ENCODE measurements at places on chromosomes 3 and 15.
A peak's percentile ranks its signal among the peaks of the same experiment; 100 is the strongest.

DNA sequence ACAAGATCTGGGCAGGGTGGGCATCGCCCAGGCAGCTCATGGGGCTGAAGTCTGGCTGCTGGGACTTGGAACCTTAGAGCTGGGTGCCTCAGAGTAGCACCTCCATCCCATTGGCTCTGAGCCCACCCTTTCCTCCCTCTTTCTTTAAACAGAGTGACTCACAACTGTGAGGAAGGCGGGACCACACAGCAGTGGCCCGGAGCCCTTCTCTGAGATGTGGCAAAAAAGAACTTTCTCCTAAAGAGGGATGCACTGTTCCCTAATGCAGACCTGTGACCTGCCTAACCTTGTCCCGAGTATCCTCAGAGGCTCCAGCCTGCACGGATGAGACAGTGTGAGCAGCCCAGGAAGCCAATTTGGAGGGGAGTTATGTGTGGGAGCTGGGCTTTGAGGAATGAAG is 23.6 kb downstream of the PRR20G start:
- DNase-seq = no peak

GRCh38 chr15:96849271-96849900 is 518.9 kb downstream of the NR2F2 start:
- no peak for DNase-seq

DNA sequence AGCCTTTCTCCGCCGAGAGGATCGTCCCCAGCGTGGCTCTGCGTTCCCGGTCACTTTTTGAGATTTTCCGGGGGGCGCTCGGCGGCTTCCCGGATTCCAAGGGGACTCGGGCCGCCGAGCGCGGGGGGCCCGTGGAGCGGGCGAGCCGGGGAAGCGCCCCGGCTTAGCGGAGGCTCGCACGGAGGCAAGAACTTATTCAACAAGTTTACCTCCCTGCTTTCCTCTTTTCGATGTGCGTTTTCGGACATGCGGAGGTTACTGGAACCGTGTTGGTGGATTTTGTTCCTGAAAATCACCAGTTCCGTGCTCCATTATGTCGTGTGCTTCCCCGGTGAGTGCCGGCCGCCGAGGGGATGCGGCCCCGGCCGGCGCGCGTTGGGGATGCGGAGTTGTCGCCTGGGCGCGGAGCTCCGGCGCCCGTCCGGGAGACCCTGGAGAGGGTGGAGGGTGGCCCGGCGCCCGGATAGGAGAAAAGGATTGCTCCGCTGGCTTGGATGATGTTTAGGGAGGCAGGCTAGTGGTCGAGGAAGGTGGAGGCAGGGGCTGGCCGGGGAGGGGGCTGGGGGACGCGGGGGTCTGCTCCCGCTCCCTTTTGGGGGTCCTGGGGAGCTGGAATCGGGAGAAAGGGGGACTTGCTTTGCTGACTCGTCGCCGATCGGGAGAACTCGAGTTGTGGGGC is 810 bp downstream of the PTPRG start:
- DNase-seq = no peak

DNA sequence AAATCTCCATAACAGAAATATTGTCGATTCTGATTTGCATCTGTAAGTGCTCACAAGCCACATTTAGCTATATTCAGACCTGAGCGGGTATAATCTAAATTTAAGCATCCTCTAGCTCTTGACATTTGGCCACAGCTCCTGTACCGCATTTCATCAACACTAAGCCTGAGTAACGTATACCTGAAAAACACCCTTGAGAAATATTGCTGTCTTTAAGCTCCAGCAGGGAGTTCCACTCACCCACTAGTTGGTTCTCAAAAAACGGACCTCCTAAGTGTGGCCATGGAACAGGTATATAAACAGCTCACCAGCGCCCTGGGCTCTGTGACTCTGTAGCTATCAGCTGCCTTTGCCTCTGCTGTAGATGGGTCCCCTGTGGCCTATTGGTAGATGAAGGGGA is 80.7 kb downstream of the ABI3BP start:
- DNase-seq = no peak

GRCh38 chr3:119672776-119673175 is 4.4 kb downstream of the COX17 start:
- no peak for DNase-seq

- DNase-seq = peak; percentile 87
These were observed 37.1 kb downstream of the CPA3 start for GRCh38 chr3:148901987-148902791.

- no peak for DNase-seq
These were observed 447.4 kb upstream of the ROBO1 start for GRCh38 chr3:80215191-80215590.

- peak; percentile 31 for DNase-seq
These were observed 54.0 kb upstream of the DLG1 start for GRCh38 chr3:197352382-197352781.

DNA sequence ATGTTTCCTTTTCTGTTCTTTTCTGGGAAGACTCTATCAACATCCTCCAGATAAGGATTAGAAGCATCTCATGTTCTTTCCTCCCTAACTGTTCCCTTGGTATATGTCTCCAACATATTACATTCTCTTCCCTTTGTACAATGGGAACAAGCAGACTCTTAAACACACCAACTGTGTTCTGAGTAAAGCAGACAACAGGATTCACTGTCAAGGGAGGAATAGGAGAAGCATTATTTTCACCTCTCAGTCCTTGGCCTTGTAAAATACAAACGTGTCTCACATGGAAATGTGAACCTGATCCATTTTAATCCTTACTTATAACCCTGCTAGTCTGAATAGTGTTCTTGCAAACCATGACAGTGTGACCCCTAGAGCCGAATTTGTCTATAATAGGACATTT is 19.6 kb downstream of the GYG1 start:
- no peak for DNase-seq

DNA sequence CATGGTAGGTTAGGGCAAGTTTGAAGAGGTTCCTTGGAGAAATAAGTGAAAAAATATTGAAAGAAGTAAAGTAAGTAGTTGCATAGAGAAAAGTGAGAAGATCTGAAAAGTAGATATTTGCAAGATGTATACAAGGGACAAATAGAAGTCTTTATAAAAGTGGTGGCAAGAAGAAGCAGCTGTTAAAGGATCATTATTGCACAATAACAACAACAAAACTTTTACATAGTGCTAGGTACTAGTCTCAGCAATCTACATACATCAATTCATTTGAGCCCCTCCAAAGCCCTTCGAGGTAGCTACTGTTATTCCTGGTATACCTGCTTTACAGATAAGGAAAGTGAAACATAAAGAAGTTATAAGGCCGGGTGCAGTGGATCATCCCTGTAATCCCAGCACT is 239.6 kb downstream of the MEIS2 start:
- DNase-seq = no peak

DNA sequence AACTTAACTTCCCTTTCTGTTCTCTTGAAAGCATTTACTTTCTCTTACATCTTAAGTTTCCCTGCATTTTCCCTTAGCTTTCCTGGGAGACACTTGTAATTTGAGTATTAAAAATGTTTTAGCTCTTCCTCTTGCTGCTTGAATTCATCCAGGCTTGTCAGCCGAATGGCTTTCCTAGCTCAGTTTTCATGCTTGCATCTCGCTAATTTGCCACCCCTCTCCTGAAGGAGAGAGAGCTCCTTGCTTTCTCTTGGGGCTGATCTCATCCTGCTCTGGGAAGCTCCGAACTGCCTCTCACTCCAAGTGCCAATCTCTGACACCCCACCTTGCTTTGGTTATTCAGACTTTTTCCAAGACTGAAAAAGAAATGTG is 374.6 kb upstream of the TBL1XR1 start:
- no peak for DNase-seq

DNA sequence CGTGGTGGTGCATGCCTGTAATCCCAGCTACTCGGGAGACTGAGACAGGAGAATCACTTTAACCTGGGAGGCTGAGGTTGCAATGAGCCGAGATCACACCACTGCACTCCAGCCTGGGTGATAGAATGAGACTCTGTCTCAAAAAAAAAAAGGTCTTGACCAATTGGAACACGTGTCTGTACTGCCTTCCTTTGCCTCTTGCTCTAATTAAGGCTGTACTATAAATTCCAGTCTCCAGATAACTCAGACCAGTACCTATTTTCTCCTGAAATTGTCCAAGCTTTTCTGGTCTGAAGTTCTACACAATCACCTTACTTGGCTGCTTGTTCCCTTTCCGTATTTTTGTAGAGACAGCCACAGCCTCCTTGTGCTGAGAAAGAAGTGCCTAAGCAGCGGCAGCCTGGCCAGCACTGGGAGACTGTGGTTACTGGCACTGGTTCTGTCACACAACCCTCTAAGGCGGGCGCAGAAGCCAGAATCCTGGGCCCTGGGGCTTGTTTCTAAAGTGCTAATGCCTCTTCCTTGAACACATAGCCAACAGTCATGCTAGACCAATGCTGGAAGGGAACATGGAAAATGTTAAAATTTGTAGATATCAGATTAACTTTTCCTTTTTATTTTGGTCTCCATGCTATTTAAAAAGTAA is 6.2 kb upstream of the CEP70 start:
- DNase-seq = no peak

DNA sequence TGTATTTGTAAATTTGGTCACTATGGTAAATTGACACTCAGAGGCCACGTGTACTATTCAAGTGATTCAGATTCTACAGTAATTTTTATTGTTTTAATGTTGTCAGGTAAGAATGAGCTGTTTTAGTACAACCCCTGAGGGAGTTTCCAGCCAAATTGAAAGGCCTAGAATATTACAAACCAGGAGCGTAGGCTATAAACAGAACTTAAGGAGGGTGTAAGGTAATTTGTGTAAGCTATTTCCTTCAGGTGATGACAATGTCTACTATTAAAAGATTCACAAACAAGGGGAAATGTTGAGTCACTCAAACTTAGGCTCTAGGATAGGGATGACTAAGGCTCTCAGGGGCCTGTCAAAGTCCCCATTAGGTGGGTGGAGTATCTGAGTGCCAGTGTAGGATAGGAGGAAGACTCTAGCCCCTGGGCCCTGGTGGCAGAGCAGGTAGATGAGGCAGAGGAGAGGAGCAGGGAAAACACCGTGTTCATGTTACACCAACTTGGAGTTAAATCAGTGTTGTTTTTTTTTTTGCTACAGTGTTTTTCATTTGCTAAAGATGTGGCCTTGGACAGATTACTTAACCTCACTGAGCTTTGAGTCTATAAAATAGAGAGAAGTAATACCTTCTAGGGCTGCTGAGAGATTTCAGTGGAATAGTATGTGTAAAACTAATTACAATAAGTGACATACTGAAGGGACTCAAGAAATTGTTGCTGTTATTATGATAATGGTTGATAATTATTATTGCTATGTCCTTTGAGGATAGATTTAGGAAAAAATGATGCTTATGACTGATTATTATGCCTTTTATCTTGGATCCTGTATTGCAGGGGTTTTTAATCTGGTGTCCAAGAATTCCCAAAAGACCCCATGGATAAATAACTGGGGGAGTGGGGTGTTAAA is 10.3 kb downstream of the TM4SF1 start:
- no peak for DNase-seq

DNA sequence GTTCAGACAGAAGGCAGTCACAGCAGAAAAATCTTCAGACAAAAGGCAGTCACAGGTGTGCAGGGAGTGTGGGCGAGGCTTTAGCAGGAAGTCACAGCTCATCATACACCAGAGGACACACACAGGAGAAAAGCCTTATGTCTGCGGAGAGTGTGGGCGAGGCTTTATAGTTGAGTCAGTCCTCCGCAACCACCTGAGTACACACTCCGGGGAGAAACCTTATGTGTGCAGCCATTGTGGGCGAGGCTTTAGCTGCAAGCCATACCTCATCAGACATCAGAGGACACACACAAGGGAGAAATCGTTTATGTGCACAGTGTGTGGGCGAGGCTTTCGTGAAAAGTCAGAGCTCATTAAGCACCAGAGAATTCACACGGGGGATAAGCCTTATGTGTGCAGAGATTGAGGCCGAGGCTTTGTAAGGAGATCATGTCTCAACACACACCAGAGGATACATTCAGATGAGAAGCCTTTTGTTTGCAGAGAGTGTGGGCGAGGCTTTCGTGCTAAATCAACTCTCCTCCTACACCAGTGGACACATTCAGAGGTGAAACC is 27.6 kb downstream of the ZNF589 start:
- DNase-seq = no peak

GRCh38 chr3:35194666-35195065 is 444.7 kb upstream of the ARPP21 start:
- no peak for DNase-seq

- peak; percentile 75 for DNase-seq
These were observed 49.1 kb downstream of the AMOTL2 start for GRCh38 chr3:134325061-134325705.

GRCh38 chr15:48304398-48304797 is 26.8 kb upstream of the DUT start:
- DNase-seq = no peak

Measured in fibroblast of skin of left quadriceps (primary cell).